Retina (tissue), 1 donor: ENCODE measurements at places on chromosomes 6 and 20.

DNA sequence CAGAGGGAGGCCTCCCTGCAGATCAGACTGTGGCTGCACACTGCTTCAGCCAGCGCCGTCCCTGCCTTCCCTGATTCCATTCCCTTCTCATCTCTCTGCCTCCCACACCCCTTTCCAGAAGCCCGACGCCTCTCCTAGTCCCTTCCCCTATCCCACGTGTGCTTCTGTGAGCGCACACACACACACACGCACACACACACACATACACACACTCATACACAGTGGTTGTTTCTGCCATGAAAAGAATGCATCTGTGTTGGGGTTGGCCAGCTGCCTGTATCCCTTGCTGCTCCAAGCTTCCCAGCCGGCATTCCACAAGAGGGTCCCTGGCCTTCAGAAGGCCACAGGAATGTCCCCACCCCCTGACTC, 51.7 kb downstream of the MOCS1 start:
- DNase-seq = no peak

DNA sequence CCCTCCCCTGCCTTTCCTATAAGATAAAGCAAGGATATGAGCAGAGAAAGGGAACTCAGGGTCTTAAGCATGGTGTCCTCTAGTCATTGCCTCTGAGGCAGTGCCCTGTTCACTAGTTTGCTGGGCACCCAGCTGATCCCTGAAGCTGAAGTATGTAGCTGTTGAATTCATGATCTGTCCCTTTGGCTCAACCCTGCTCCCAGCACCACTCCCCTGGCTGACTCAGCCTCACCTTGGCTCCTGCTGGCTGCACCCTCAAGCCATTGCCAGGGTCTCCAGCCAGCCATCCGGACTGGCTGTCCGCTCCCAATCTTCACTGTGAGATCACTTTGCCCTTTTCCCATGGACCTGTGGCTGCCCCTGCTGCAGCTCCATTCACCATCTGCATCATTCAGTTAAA, 25.9 kb upstream of the UST start:
- no peak for DNase-seq

DNA sequence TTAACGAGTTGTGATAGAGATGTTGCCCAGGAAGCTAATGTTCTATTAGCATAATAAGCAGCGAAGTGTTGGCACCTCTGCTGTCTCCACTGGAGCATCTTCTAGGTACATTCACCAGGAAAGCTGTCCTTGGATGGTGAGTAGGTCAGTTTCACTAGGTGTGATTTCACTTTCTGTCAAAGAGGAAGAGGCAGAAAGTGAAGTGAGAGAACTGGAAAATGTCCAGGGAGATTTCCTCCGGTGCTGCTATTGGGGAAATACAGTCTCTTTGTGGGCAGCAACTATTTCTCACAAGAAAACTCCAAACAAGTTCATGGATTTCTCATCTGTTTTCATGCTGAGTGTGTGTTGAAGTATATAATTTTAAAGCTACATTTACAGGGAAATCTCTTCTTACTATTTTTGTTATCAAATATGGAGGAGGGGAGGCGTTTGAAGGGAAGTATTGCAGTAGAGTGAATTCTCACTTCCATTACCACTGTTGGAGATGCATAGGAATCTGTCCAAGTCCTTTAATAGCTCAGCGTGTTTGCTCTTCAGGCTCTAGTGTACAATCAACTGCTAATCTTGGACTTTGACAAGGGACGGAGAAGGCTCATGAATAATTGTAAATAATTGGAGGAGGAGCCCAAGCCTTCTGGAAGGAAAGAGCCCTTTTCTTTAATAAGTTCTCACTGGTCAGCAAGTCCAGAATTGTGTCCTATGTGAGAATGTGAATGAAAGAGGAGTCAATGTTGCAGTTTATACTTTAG, 16.1 kb upstream of the TSBP1 start:
- no peak for DNase-seq

DNA sequence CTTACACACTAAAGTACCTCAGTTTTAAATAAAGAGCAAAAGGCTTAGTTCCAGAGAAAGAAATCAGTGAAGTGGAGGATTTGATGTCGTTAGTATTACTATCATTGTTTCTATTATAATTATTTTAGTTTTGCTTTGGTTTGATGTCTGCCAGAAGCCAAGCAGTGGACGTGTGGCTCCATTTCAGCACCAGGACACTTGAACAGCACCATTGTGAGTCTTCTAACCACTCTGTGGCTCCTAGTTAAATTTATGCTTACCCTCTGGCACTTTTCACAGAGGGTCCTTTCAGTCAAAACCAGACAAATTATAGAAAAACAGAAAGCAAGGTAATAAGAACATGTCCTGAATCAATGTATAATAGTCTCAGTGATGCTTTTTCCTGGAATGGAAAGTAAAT, 3.4 kb downstream of the COL9A1 start:
- DNase-seq = no peak

DNA sequence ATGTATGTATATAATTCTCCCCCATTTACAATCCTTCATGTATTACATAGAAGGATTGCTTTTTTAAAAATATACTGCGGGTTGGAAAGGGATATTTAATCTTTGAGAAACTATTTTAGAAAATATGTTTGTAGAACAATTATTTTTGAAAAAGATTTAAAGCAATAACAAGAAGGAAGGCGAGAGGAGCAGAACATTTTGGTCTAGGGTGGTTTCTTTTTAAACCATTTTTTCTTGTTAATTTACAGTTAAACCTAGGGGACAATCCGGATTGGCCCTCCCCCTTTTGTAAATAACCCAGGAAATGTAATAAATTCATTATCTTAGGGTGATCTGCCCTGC, 3.6 kb downstream of the FOXC1 start:
- no peak for DNase-seq

- DNase-seq = no peak
Measured at GRCh38 chr6:69913361-69913760, 47.0 kb downstream of the COL19A1 start.

- no peak for DNase-seq
Measured at GRCh38 chr6:142378138-142378875, 76.5 kb downstream of the ADGRG6 start.
